ENCODE measurements at places on chromosomes 12 and 14. TPM values are rescaled to one million over a fixed set of nuclear protein-coding genes. Genes with fewer than 3 reads are reported as not detected.

GON7 gene
- total RNA-seq = 9.0 TPM

FAM186B gene
- total RNA-seq = 0.28 TPM

ITGB7 gene
- 0.56 TPM for total RNA-seq

CRIP2 gene
- total RNA-seq = 35.2 TPM

MYH6 gene
- not detected for total RNA-seq

FOXM1 gene
- total RNA-seq = 0.28 TPM

CD9 gene
- total RNA-seq = 641 TPM

ARHGAP9 gene
- 0.38 TPM for total RNA-seq

ACVR1B gene
- total RNA-seq = 11.8 TPM

SCFD1 gene
- total RNA-seq = 119 TPM

VRK1 gene
- total RNA-seq = 67.7 TPM

CCDC198 gene
- total RNA-seq = under 0.01 TPM

DERA gene
- 65.6 TPM for total RNA-seq

CLEC1B gene
- not detected for total RNA-seq
